ENCODE measurements at places on chromosomes 1 and 21.

DNA sequence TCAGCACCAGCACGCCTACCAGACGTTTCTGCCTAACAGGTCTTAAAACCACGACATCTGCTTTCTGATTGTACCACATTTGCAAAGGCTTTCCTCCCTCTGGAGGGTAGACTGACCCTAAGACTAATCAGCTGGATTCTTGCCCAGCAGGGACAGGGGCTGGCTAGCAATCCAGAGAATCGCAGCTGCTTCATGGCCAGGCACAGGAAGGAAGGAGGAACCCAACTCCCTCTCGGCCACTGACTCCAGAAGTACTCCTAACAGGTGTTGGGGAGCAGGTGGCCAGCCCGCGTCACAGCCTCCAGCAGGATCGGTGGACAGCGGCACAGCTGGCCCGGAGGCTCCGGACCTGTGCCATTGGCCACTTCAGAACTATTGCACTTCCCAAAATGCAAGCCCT lies 180.8 kb downstream of the NPHP4 start:
- DNase-seq = no peak

GRCh38 chr1:153545067-153546055 lies at the start of gene S100A4:
TSS of gene S100A4 (minus strand) at chr1:153545806. CDS start at chr1:153544794, 1,012 bp downstream.
- DNase-seq = peak; percentile 89

DNA sequence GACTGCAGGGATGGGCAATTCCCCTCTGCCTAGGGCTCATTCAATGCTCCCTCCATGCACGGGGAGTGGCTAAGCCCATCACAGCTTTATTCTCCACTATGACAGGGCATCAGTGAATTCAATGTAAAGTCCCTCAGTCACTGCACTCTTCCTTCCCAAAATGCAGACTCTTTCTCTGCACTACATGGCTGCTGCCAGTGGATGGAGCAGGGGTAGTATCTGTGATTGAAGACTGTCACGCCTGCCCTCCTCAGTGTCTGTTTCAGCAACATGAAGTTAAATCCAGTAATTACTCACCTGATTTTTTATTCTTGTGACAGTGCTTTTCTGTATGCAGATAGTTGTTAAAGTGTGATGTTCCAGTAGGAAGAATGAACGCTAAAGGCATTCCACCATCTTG lies 1323.2 kb downstream of the AMY1C start:
- no peak for DNase-seq

GRCh38 chr1:248881261-248881660 lies 22.4 kb upstream of the ZNF692 start:
- DNase-seq = no peak

- no peak for DNase-seq
Measured at GRCh38 chr1:205568469-205569361, 63.1 kb downstream of the ELK4 start.

GRCh38 chr1:2300004-2300771 lies 72.1 kb downstream of the SKI start:
- DNase-seq = peak; percentile 86

- DNase-seq = no peak
Measured at GRCh38 chr1:184888505-184888904, 85.8 kb downstream of the NIBAN1 start.

DNA sequence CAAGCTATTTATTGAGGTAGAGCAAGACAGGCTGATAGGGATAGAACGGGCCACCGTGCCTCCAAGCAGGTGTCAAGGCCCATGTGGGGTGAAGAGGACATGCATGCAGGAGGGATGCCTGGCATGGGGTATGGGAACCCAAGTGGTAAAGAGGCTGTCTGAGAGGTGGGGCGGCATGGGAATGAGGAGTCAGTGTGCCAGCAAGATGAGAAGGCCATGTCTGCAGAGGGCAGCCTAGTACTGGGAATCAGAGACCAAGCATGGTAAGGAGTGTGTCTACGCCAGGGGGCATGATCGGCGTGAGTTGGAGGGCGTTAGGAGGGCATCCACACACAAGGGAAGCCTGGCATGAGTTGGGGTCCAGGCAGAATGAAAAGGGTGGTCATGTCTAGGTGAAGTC lies 303.7 kb upstream of the PLD5 start:
- DNase-seq = no peak

DNA sequence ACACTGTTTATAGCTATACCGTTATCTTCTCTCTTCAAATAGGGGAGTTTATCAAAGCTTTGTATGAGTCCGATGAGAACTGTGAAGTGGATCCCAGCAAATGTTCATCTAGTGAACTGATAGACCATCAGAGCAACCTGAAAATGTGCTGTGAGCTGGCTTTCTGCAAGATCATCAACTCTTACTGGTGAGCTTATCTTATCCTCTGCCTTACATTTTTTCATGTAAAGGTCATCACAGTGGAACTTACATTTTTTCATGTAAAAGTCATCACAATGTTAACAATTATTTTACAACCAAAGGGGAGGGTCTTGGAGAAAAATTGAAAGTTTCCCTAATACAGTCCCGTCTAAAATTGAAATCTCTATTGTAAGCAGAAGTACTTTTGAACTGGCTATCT lies 45.2 kb downstream of the CLEC20A start:
- DNase-seq = no peak

DNA sequence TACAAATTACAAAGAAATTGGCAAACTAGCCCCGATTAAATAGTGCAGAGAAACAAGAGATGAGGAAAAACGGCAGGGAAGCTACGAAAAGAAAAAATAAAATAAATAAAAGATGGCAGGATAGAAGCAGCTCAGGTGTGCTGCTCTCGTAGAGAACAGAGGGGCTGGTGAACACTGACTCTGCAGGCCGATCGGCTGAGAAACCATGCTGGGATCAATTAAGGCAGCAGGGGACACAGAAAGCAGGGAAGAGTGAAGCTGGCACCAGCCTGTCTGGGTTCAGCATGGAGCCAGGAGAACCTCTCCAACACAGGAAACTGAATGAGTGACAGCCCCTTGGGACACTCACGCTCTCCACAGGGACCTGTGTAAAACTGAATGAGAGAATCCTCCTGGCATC lies 39.5 kb upstream of the TMPRSS15 start:
- no peak for DNase-seq

DNA sequence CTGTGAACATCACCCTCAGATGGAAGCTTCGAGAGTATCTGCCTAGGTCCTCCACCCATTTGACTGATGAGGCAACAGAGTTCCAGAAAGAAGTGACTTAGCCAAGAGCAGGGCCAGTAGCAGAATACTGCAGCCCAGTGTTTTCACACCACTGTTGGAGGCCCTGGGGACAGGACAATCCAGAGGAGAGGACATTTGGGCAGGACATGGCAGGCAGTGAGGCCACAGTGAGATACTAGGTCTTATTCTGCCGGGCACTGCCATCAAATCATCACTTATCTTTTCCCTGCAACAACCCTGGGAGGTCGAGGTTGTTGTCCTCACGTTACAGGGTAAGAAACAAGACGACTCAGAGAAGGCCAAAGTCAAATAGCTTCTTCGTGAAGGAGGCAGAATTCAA lies 5.5 kb upstream of the FOXO6 start:
- no peak for DNase-seq

DNA sequence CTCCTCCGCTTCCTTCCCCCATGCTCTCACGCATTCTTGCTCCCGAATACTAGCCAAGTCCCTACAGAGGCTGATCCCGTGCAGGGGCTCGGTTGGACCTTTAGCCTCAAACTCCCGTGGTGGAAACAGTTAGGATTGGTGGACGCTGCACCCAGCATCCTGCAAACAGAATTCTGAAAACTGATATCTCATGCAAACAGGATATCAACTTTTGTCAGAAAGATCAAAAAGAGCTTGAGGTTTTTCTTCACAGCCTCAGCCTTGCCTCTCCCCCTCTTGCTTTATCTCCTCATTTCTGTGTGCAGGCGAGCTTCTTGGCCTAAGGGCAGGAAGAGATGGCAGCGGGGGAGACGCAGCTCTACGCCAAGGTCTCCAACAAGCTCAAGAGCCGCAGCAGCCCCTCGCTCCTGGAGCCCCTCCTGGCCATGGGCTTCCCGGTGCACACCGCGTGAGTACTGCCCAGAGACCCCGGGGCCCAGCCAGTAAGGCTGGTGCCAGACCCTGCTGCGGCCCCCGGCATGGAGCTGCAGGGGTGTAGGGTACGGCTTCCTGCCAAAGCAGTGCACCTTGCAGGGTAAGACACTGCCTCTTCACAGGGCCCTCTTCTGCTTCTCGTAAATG lies at the start of gene UBASH3A:
Gene UBASH3A (plus strand): TSS at position 292 of the 621 bp plus-strand sequence. CDS start 44 bp downstream, at position 336.
- DNase-seq = peak; percentile 66

DNA sequence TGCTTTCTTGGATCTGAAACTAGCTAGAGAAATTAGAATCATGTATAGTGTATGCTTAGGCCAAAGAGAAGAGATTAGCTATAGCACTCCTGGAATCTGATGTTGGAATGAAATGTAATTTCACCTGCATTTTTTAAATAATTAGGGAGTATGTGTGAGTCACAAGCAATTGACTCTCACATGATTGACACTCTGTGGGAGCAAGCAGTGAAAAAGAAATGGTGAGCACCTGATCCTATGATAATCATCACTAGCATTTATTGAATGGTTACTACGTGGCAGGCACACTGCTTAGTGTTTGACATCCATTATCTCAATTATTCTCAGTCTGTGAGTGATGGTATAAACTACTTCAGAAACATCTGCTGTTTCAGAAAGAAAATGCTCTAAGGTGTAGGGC lies 176.6 kb downstream of the NRIP1 start:
- no peak for DNase-seq

DNA sequence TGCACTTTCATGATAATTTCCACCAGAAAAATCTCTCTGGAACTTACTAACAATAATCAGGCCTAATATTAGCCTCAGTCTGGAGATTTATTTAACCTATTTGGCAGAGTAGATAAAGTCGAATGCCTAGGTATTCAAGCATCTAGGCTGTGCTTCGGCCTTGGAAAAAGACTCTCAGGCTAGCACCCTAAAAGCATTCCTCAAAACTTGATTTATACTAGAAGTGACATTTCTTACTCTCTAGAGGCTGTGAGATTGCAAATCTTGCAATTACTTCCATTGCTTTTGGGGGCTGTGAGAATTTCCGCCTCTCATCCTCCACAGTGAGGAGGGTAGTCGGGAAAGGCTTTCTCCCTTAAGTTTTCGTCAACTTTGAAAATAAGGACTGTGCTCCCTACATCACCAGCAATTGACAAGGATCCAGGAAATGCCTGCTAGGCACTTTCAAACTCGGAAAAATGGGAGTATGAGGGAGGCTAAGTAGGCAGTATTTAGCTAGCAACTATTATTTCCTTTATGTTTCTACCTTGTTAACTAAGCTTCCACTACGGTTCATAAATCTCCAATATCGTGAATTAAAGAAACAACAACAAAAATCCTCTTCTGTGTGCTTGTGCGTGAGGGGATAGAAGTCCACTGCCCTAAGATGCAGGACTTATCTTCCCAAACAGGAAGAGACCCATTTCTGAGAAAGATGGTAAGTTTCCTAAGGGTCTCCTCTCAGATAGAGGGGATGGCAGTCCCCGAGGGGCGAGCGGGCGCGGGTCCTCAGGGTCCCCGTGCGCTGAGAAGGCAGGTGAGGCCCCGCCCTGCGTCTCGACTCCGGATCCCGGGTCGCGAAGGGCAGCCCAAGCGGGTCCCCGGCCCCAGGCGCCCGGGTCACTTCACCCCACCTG lies 1.1 kb upstream of the LMO4 start:
- no peak for DNase-seq

- DNase-seq = no peak
Measured at GRCh38 chr1:96557336-96557735, 164.2 kb upstream of the PTBP2 start.

DNA sequence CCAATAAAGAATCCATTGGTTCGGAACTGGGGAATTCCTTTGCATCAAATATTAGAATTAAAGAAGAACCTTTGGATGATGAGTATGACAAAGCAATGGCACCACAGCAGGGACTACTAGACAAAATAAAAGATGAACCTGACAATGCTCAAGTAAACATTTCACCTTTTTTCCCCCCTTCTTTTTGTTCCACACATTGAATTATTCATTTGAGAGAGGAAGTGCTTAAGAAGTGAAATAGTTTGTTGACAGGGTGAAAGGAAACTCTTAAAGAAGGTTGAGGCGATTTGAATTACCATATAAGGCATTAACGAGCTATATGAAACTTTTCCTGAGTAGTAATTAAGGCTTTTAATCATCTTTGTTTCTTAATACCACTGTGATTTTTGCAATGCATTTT lies 93.1 kb downstream of the ZMYM4 start:
- no peak for DNase-seq

- no peak for DNase-seq
Measured at GRCh38 chr1:45272913-45273371, 53.8 kb upstream of the HPDL start.

DNA sequence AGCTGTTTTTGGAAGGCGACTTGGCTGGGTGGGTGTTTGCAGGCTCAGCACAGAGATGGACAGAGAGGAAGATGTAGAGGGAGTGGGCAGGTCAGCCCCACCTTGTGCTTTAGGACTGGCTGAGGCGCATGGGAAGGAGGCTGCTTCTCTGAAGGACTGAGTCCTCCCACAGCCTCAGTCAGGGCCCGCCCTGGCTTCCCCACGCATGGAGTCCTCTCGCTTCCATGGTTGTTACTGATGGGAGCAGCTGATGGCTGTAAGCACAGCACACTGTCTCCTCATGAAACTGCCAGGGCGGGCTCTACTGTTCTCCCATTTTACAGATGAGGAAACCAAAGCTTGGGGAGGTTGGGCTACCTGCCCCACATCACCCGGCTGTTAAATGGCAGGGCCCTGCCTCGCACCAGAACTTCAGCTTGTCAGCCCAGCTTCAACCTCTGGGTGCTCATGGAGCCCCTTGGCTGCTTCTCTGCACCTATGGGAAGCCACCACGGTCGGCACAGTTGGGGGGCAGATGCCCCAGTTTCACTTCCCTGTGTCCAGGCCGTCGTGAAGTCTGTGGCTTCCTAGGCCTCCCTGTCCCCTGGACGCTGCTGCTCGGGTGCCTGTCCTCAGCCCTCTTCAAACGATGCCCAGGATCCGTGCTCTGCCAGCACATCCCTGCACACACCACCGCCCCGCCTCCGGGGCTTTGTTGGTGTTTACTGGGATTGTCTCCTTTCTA lies 2.4 kb downstream of the TMEM201 start:
- no peak for DNase-seq

- no peak for DNase-seq
Measured at GRCh38 chr1:53060579-53060978, 1.4 kb upstream of the PODN start.

- no peak for DNase-seq
Measured at GRCh38 chr1:83958704-83959103, 40.2 kb downstream of the TTLL7 start.

DNA sequence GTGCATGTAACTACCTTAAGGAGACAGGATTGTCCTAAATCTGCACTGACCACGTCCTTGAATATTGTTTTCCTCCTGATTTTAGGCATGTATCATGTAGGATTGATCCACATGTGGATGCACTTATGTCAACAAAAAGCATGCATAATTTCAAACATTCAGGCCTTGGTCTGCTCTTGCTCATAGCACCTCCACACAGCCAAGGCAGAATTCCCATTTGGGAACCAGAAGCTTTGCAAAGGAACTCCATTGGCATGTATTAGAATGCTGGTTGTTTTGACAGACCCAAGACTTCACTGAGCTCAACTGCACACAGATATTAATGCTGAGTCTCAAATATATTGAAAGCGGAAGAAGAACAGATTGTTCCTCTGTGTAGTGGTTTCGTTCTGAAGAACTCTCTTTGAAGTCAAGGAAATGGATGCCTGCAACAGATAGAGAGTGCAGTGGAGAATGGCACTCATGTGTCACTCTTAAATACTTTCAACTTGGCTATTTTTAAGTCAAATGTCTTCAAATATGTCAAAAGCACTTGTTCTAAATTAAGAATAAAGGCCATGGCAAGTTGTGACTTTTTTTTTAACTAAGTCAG lies 387.6 kb downstream of the LTN1 start:
- DNase-seq = peak; percentile 48
